Right atrium auricular region (tissue), 2 donors: ENCODE measurements at places on chromosomes 12 and 14. TPM values are rescaled to one million over a fixed set of nuclear protein-coding genes. Genes with fewer than 3 reads are reported as not detected.
A peak's percentile ranks its signal among the peaks of the same experiment; 100 is the strongest.

DNA sequence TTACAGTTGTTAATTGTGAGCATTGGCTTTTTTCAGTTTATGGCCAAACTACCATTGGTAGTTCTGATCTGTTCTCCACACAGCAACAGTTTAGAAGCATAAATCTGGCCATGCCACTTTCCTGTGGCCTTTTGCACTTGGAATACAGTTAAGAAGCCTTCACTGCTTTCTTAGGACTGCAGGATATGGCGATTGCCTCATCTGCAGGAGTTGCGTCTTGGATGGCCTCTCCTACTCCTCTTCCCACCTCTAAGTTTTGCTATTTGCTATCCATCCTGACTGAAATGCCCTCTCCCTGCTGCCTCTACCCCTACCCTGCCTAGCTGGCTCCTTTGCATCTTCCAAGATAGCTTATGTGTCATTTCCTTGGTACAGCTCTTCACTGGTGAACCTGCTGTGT, 12.8 kb upstream of the BMAL2 start:
- no peak for DNase-seq

DNA sequence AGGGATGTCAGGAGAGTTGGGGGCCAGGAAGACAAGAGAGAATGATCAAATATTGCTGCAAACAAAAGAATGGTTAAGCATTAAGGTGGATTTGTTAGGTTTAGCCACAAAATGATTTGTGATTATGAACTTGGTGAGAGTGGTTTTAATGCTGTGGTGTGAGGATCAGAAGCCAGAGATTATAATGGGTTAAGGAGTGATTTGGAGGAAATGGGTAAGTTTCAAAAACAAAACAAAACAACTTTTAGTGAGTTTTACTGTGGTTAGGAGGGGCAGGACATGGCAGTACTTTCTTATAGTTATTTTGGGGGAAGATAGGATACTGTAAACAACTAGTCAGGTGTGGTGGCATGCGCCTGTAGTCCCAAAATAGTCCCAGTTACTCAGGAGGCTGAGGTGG, 24.0 kb downstream of the DIP2B start:
- DNase-seq, result no peak

The LYZ gene
- 35.4 TPM for total RNA-seq

- no peak for DNase-seq
These were observed 132.9 kb upstream of the AEBP2 start for GRCh38 chr12:19306366-19306765.

GRCh38 chr14:77375973-77376770, 722 bp downstream of the TMED8 start:
- DNase-seq, result peak; percentile 58

The GLT1D1 gene
- 0.20 TPM for total RNA-seq

GRCh38 chr12:12839873-12840579, 26.9 kb downstream of the DDX47 start:
- peak; percentile 67 for DNase-seq

GRCh38 chr14:65846196-65846868, 433.8 kb downstream of the FUT8 start:
- DNase-seq, result no peak

GRCh38 chr14:61231810-61232209, 49.3 kb downstream of the TMEM30B start:
- DNase-seq, result no peak

DNA sequence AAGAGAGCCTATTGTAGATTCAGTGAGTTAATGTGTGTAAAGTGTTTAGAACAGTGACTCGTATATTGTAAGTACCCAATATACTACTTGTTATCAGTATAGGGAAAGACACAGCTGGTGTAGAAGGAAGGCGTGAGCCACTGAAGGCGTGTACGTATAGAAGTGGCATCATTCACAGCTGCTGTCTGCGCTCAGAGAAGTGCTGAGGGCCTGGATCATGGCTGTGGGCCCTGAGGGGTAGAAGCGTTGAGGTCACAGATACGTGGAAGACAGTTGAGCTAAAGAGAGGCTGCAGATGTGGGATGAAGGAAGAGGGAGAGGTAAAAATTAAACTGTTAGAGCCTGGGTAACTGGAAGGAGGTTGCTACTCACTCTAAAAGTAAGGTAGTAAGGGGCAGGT, 5.9 kb downstream of the C12orf75 start:
- DNase-seq, result no peak

DNA sequence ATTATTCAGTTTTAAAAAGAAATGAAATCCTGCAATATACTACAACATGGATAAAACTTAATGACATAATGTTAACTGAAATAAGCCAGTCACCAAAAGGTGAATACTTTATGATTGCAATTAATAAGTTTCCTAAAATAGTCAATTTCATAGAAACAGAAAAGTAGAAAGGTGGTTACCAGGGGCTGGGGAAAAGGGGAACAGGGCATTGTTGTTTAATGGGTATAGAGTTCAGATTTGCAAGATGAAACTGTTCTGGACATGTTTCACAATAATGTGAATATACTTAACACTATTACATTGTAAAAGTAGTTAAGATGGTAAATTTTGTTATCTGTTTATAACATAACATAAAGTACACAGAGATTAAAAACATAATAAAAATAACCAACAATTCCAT, 550.9 kb downstream of the CCER1 start:
- DNase-seq, result no peak

The NANOG gene
- total RNA-seq, result not detected

- no peak for DNase-seq
These were observed 93.5 kb downstream of the CCDC92 start for GRCh38 chr12:123879101-123879500.

The ZDHHC22 gene
- not detected for total RNA-seq

DNA sequence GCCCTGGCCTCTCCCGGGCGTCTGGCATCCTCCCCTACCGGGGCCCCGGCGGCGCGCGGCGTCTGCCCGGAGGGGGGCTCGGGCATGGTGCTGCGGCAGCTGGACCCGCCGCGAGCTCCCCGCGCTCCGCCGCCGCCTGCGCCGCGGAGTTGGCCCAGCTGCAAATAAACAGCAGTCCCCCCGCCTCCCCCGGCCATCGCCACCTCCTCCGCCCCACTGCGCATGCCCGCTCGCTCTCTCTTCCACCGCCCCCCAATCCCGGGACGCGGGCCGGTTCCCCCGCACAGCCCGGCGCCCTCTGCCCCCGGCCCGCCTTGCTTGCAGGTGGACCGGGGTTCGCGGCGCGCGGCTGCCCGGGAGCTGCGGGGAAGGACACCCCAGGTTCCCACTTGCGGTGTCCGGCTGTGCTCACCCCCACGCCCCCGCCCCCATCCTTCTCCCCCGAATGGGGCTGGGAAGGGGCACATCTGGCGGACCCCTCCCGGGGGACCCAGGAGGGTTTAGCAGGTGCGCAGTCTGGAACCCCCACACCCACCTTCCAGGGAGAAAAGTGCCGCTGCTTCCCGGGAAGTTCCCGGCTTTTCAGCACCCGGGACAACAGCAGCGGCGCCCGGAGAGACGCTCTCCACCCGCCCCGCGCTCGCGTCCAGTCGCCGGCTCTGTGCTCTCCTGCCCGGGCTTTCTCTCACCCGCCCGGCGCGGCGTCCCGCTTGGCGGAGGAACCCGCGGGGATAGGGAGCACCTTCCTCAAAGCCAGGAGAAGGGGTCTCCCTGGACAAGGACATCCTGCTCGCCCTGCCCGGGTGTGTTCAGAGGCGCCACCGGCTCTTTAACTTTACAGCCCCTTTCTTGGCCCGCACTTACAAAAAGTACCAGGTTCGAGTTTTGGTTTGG, at the start of gene TMTC1:
TMTC1 (minus strand) TSS at position 170 of the 894 bp plus-strand sequence. CDS start 191 bp downstream, outside the sequence.
- peak; percentile 70 for DNase-seq

The TMEM179 gene
- 0.52 TPM for total RNA-seq

DNA sequence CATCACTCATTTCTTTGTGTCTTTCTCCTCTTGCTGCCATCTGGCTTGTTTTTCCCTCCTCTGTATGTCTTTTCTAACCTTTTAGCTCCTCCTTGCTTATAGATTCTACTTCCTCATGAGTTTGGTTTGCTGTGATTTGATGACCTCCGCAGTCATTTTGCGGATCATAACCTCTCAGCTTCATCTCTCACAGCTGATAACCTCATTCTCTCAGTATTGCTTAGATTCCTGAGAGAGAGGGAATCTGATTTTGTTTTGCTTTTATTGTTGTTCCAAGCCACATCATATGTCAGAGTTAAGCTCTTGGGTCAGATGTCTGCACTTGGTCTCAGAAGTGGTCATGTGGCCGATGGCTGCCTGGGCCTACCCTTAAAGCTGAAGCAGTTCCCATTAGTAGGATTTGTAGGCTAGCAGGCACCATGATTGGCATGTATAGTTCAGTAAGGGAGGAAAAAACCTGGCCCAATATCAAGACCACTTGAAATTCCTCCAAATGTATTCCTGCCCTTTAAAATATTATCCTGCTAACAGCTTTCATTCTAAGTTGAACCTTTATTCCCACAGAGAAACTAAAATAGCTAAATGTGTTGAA, 13.5 kb downstream of the ZNF664 start:
- DNase-seq, result no peak

GRCh38 chr12:123787466-123787865, 25.4 kb downstream of the DNAH10 start:
- no peak for DNase-seq

GRCh38 chr14:60125918-60126317, 34.2 kb downstream of the PCNX4 start:
- no peak for DNase-seq

- DNase-seq, result no peak
These were observed 249.8 kb upstream of the ARHGAP5 start for GRCh38 chr14:31827325-31827724.

- DNase-seq, result peak; percentile 91
These were observed 1.6 kb downstream of the CTDSP2 start for GRCh38 chr12:57844709-57845477.

The ZNF641 gene
- total RNA-seq, result 18.1 TPM

- no peak for DNase-seq
These were observed 1.0 kb downstream of the INSM2 start for GRCh38 chr14:35534873-35535482.

GRCh38 chr12:9701380-9702154, 31.3 kb downstream of the CLECL1 start:
- no peak for DNase-seq

The TEX52 gene
- total RNA-seq, result not detected

DNA sequence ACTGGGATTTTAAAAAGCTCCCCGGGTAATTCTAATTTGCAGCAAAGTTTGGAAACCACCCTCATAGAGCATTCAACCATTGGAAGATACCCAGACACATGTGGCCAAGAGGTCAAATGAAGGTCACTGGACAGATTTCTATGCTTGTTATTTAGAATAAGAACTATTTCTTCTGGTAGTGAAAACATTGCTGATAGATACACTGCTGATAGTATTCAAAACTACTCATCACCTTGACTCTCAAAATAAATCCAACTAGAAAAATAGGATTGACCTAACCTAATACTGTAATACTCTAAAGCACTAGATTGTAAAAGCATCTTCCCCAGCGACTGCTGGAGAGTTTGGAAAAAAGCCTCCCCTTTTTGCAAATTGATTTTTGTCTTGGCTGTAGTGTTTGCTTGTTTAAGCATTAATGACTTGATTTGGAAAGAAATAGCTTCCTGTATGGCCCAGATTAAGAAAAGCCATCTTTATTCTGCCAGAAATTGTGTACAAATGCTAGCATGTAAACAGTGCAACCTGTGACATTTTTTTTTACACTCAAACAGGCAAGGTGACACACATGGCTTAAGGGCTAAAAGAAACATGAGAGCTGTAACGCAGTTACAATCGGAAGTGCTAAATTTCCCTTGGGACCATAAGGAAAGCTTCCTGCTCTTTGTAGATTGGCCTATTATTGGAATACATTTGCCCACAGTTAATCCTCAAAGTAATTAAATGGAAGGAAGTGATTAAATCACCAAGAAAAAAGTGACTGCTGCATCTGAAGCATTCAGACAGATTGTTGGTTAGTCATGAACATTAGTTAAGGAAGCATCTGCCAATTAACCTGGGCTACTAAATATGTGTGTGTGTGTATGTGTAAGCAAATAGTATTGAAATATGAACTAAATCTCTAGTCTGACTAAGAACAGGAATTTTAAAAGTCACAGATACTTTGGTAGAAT, 356.5 kb upstream of the ATP2B1 start:
- DNase-seq, result no peak

DNA sequence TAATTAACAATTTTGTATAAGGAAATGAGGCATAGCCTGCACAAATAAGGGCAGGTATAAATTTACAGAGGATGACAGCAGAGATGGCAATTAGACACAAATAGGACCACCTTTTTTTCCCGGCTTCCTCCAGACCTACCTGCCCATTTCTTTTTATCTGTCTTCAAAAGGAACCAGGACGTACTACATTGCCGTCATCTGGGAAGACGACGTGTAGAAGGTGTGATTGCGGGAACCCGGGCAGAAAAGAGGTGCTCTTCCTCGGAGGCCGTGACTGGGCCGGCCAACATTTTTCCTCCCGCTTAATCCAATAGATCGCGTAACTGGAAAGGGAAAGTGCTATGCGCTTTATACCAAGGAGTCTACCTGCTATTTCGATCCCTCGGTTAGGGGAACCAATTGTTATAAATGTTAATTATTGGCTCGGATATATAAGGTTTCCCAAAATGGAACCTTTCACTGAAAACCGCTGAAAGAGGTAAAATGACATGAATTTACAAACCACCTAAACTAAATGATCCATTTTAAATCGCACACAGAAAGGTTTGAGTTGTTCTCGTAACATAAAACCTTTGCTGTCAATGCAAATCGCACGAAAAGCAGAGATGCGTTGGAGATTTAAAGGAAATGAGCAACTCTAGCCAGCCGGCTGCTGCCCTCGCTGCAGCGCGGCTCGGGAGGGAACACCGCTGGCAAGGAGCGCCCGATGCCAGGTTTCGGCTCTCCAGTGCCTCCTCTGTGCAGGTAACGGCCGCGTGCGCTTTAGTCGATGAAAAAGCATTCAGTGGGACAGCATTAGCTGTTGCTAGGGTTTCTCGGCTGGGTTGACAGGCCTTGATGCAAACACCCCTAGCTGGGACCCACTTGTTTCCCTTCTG, 2.8 kb upstream of the SIX1 start:
- DNase-seq, result no peak

The CATSPERB gene
- 3.5 TPM for total RNA-seq

DNA sequence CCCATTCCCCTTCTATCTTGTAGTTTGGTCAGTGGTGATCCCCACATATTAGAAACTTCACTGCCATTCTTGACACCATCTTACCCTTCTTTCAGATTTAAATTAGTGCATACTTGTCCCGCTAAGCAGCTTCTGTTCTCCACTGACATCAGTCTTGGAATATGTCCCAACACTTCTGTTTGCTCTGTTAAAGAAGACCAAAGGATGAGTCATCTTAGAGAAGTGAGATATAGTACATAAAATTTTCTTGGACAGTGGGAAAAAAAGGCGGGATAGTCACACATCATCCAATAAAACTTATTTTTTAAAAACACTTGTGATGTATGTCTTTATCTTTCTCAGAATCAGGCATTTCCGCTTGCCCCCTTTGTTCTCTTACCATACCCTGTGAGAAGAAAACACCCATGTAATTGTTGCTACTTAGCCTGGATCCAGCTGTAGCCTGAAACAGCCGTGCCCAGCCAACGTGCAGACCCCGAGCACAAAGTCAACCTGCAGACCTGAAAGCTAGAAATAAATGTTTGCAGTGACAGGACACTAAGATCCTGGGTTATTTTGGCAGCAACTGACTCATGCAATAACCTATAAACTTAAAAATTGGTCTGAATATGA, 100.1 kb upstream of the PDE3A start:
- DNase-seq, result no peak

The MAGOHB gene
- total RNA-seq, result 6.2 TPM

The MORN3 gene
- 0.35 TPM for total RNA-seq

The DPF3 gene
- 14.7 TPM for total RNA-seq
